ENCODE measurements at places on chromosomes 6 and 20.

DNA sequence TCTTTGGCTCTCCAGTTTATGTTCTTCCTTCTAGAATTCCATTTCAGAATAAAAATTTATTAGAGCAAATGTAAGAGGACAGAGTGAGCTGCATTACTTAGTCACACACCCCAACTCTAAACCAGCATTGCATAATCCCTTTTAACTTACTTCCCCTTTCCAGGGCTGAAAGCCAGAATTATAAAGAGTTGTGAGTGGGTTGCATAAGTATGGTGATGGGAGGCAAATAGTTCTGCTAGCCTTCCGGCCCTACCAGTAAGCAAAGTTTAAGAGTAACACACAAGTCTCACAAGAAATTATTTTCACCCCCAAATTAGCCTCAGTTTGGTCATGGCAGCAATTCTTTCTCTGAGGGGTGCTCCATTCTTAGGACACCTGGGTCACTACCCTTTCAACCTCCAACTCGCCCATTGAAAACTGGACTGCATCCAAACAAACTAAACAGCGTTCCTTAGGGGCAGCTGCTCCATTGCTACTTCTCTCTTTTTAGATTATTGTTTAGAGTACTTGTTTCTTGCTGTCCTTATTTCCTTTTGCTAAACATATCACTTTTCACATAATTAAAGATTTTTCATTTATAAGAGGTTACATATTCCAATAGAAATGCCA, 1.6 kb downstream of the KIAA0408 start:
- no peak for DNase-seq

DNA sequence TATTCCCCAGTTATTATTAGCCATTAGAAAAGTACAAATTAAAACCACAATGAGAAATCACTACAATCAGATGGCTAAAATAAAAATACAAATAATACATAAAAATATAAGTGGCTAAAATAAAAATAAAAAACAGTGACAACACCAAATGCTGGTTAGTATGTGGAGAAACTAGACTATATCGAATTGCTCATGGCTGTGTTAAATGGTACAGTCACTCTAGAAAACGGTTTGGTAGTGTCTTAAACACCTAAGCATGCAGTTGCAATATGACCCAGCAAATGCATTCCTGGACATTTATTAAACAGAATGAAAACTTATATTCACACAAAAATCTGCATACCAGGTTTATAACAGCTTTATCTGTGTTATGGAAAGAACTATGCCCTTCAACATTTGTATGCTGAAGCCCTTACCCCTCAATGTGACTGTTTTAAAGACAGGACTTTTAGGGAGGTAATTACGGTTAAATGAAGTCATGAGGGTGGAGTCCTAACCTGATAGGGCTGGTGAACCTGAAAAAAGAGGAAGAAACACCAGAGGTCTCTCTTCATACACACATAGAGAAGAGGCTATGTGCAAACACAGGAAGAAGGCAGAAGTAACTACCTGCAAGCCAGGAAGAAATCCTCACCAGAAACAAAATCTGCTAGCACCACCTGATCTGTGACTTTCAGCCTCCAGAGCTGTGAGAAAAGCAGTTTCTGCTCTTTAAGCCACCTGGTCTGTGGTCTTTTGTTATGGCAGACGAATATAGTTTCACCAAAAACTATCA, 84.9 kb downstream of the ASCC3 start:
- DNase-seq, result no peak

DNA sequence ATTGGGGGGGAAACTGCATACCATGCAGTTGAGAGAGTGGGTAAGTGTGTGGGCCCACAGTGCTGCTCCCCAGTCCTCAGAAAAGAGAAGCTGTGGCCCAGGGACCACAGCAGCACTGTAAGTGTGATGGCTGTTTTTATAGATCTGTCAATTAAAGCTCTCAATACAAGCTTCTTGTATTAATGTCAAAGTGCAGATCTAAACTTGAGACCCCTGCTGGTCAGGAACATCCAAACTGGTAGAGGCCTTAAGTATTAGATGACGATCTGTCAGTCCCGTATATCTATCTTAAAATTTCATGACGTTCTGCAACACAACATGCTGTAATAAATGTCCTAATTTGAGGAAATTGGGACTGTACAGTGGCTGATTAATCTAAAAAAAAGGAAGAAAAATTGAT, 74.8 kb downstream of the TULP4 start:
- no peak for DNase-seq

GRCh38 chr6:49833386-49833785, 32.9 kb downstream of the CRISP1 start:
- no peak for DNase-seq

DNA sequence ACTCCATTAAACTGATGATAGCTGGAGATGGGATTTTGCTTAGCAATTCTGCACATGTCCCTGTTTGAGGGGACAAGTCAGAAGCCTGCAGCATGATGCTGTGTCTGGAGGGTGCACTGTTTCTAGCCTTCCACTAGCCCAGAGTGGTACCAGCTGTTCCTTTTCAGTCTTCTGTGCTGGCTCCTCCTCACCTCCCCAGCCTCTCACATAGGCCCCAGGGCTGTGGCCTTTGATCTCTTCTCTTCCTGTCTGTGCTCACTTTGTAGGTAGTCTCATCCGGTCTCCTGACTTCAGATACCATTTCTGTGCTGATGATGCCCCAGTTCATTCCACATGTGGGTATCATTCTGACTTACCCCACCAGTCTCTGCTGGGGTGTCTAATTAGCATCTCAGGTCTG, 126.3 kb downstream of the HIVEP1 start:
- no peak for DNase-seq

DNA sequence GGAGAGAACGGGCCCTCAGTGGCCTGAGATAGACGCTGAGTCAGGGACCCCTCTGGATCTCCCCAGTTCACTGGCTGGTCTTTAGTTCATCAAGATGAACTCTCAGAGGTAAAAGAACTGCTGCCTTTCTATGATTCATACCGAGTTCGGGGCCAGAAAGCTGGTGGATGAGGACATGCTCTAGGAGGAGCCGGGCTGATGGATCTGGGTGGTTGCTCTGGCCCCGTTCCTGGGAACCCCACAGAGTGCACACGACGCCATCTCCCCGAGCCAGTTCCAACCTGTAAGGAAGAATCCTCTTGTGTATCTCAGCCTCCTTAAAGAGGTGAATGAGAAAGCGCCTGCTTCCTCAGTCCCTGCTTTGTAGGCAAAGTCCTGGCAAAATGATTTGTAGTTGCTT, 142.6 kb upstream of the PDE10A start:
- no peak for DNase-seq

GRCh38 chr6:121847806-121848522, 412.5 kb downstream of the GJA1 start:
- DNase-seq, result no peak

- no peak for DNase-seq
Observed at GRCh38 chr6:98823428-98824161, 10.8 kb upstream of the POU3F2 start.

GRCh38 chr20:53679597-53680309, 86.1 kb upstream of the ZNF217 start:
- no peak for DNase-seq

DNA sequence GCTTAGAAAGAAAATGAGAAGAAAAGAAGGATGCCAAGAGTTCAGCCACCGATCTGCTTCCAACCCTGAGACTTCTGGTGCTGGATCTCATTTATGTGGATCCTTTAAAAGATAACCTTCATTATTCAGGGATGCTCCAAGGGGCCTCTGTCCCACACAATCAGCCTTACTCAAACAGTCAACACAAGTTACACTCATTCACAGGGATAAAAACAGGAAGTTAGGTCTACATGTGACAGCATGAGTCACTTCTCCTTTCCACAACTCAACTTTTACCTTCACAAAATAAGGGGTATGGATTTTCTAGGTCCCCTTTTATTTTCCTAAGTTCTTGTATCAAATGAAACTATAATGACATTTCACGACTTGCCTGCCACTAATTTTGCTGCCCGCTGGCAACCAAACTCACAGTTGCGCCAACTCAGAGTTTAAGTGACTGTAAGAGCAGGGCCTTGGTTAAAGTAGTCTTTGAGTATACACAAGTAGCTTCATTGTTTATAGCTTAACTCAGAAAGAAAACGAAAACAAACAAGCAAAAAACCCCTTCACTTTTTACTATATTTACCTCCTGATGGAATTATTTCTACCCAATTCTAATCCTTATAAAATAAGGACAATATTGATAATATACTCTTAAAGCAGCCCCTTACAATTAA, 278.8 kb upstream of the RUNX2 start:
- DNase-seq, result no peak

- no peak for DNase-seq
Observed at GRCh38 chr6:38396209-38396608, 243.5 kb downstream of the BTBD9 start.

GRCh38 chr6:19669206-19669605, 168.0 kb upstream of the ID4 start:
- DNase-seq, result no peak

DNA sequence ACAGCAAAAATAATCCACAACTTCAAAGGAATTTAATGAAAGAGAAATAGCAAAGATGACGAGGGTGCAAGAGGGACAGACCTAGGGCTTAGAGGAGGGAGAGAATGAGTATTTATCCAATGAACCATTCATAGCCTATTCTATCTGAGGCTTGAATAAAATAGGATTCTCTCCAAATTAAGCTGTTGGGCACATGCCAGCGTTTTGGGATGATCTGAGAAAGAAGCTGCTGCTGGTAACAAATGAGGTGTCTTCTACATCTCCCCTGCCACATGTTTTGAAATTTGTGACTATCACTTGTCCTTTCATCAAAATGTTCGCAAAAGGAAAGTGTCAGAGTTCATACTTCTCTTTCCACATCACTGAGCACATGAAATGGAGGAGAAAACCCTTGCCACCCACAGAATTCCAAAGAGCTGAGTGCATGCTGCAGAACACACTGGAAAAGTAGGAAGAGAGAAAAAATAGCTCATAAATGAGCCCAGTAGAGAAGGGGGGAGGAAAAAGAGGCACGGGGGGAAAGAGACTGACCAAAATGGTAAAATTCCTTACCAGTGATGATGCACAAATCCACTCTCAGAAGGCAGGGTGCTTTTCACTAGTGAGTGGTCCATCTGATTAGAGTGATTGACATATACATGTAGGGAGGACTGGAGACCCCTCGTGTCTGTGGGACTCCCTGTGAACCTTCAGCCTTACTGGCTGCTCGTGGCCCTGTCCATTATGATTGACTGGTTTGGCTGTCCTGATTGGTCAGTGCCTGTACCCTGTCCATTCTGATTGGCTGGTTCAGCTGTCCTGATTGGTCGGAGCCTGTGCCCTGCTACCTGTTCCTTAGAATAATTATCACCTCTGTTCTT, 180.5 kb downstream of the OGFRL1 start:
- DNase-seq, result no peak

DNA sequence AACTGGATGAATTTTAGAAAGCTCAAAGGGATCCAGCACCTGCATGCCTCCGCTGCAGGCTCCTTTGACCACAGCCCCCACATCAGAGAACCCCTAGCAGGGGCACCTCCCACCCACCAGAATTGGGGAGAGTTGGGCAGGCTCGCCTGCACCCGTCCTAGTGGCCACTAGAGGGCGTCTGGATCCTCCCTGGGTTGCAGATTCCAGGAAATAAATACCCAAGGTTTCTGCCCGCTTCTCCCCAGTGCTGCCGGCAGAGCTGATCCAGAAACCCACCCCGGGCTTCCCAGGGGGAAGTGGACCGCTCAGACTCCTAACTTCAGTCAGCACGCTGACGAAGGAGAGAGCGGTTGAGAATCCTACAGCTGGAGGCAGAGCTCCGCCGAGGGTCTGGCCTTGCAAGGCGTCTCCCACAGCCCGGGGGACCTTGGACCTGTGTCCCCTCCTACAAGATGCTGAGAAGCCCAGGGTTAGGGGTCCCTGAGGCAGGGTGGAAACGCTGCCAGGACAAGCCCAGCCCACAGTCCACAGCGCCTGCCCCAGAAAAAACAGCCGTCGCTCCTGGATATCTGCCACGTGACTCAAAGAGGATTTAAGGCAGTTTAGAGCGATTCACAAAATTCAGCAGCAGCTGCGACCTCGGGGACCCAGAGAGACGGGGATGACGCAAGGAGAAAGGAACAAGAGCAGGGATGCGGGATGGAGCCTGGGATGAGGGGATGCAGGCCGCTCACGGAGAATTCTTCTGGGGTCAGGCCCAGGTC, 32.6 kb upstream of the PHACTR3 start:
- no peak for DNase-seq

DNA sequence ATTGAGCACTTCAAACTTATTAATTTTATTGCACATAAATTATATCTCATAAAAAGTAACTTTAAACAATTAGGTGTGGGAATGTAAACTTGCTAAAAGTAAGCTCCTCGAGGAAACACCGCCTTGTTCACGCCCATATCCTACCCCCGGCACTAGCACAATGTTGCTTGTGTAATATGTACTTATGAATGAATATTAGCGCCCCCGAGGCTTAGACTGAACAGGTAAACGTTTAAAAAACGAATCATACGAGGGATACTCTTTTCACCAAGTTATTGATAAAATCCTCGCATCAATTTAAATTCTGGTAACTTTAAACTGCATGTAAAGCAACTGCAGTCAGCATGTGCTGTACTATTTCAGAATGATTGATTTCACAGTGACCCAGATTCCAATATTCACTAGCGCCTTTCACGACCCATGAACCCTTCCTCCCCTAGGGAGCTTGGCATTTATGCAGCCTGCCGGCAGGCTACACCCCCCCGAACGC, 637 bp downstream of the TFB1M start:
- no peak for DNase-seq

- no peak for DNase-seq
Observed at GRCh38 chr6:22008248-22008836, 288.5 kb downstream of the PRL start.

DNA sequence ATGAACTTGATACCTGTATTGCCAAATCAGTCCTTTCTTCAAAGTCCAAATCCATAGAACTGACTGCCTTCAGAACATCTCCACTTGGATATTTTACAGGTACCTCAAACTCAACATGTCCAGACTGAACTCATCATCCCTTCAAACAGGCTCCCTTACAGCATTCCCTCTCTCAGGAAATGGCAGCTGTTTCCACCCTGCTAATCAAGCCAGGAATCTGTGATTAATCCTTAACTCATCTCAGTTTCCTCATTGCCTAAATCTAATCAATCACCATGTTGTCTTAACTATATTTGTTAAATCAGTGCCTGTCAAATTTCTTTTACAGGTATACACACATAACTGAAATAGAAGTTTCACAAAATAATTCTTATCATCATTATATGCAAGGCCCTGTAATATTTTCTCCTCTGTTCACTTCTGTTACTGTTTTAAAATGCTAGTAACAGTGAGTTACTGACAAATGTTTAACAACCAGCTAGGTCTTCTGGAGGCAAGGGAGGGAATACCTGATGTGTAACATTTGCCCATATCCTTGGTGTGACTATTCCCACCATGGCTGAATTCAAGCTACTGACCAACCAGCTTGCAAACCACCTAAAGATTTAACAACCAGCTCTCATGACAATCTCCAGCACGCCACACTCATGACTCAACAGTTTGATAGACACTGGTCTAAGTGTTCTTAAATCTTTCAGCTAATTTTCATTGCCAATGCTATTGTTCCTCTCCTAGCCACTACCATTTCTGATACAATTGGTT, 124.9 kb downstream of the ADAT2 start:
- no peak for DNase-seq

Measured in NCI-H1417 treated with DMSO at 0.1 percent for 48 hours (cell line).